Keratinocyte (primary cell): ENCODE measurements at places on chromosomes 12 and 14.

- no peak overlapping the region for H3K27ac ChIP-seq
- H3K4me3 ChIP-seq: no peak overlapping the region
- no peak for DNase-seq
- no peaks in the 10 kb centered on the region for H3K4me1 ChIP-seq
- no peaks in the 10 kb centered on the region for H3K27me3 ChIP-seq
- no peaks in the 10 kb centered on the region for H3K36me3 ChIP-seq
These were observed 220.7 kb downstream of the EGLN3 start for GRCh38 chr14:33730156-33730555.

DNA sequence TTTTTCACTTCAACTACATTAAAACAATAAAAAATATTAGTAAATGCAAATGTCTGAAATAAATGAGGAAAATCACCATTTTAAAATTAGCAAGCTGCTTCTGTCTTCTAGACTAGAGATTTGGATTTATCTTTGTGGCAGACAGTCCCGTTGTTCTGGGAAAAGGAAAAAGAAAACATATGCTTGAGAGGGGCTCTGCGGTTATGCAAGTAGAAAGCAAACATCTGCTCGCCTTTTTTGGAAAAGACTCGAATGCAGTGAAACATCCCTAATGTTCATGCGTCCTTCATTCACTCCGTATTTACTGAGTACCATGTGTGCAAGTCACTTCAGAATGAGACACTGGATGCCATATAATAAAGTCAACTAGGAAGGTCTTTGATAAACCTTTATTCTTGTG lies 44.9 kb downstream of the IFNG start:
- H3K4me1 ChIP-seq: no peaks in the 10 kb centered on the region
- DNase-seq: no peak
- H3K4me3 ChIP-seq: no peak overlapping the region

- H3K27ac ChIP-seq: no peak overlapping the region
- no peaks in the 10 kb centered on the region for H3K27me3 ChIP-seq
- H3K36me3 ChIP-seq: no peaks in the 10 kb centered on the region
- no peak for DNase-seq
- H3K4me3 ChIP-seq: no peak overlapping the region
These were observed 11.7 kb upstream of the PLA2G1B start for GRCh38 chr12:120339256-120339655.

GRCh38 chr12:57459750-57460467 lies at the start of gene GLI1:
TSS of gene GLI1 (plus strand) at chr12:57459785. CDS start at chr12:57463692, 3,907 bp downstream.
- peak within 1 kb of the TSS; percentile 94 for H3K4me3 ChIP-seq
- no peaks in the 10 kb centered on the region for H3K36me3 ChIP-seq
- H3K4me1 ChIP-seq: peaks cover 44% of the 10 kb centered on the region
- peak within 1 kb of the TSS; percentile 91 for H3K27ac ChIP-seq
- no peak for DNase-seq

GRCh38 chr12:122187466-122187865 lies 4.5 kb downstream of the LRRC43 start:
- no peaks in the 10 kb centered on the region for H3K36me3 ChIP-seq
- H3K4me3 ChIP-seq: no peak overlapping the region
- no peaks in the 10 kb centered on the region for H3K27me3 ChIP-seq
- no peak overlapping the region for H3K27ac ChIP-seq
- peaks cover 3% of the 10 kb centered on the region for H3K4me1 ChIP-seq

GRCh38 chr14:61719344-61720293 lies 24.3 kb downstream of the HIF1A start:
- no peak for DNase-seq
- H3K4me1 ChIP-seq: peaks cover 6% of the 10 kb centered on the region
- no peaks in the 10 kb centered on the region for H3K27me3 ChIP-seq
- H3K27ac ChIP-seq: no peak overlapping the region
- H3K4me3 ChIP-seq: no peak overlapping the region

- DNase-seq: no peak
- H3K27me3 ChIP-seq: no peaks in the 10 kb centered on the region
- H3K36me3 ChIP-seq: no peaks in the 10 kb centered on the region
- H3K4me1 ChIP-seq: peaks cover 8% of the 10 kb centered on the region
These were observed 78.0 kb upstream of the MDM1 start for GRCh38 chr12:68410018-68410660.

- no peak overlapping the region for H3K4me3 ChIP-seq
- peaks cover 40% of the 10 kb centered on the region for H3K4me1 ChIP-seq
- no peak for DNase-seq
- H3K27ac ChIP-seq: no peak overlapping the region
- no peaks in the 10 kb centered on the region for H3K27me3 ChIP-seq
These were observed 9.0 kb downstream of the RCOR1 start for GRCh38 chr14:102601378-102601925.

- H3K27ac ChIP-seq: no peak overlapping the region
- no peak for DNase-seq
- H3K4me3 ChIP-seq: no peak overlapping the region
- no peaks in the 10 kb centered on the region for H3K36me3 ChIP-seq
- no peaks in the 10 kb centered on the region for H3K27me3 ChIP-seq
- peaks cover 8% of the 10 kb centered on the region for H3K4me1 ChIP-seq
These were observed 175.0 kb downstream of the RAD51B start for GRCh38 chr14:67994531-67994930.

GRCh38 chr12:105774037-105774436 lies 364.7 kb downstream of the NUAK1 start:
- no peaks in the 10 kb centered on the region for H3K27me3 ChIP-seq
- H3K4me1 ChIP-seq: no peaks in the 10 kb centered on the region
- no peak overlapping the region for H3K27ac ChIP-seq
- H3K36me3 ChIP-seq: no peaks in the 10 kb centered on the region
- no peak for DNase-seq

GRCh38 chr12:3792623-3793288 lies 39.8 kb upstream of the CRACR2A start:
- H3K27ac ChIP-seq: no peak overlapping the region
- DNase-seq: no peak
- H3K27me3 ChIP-seq: peaks cover 3% of the 10 kb centered on the region
- no peaks in the 10 kb centered on the region for H3K4me1 ChIP-seq

- H3K4me3 ChIP-seq: no peak overlapping the region
- H3K4me1 ChIP-seq: peaks cover 73% of the 10 kb centered on the region
- DNase-seq: no peak
- H3K36me3 ChIP-seq: no peaks in the 10 kb centered on the region
- H3K27ac ChIP-seq: peak overlapping the region; percentile 97
These were observed 29.7 kb downstream of the TMCC3 start for GRCh38 chr12:94620621-94621020.
